Neural progenitor cell (in vitro differentiated cells): ENCODE measurements at places on chromosomes 12 and 14. TPM values are rescaled to one million over a fixed set of nuclear protein-coding genes. Genes with fewer than 3 reads are reported as not detected.

RTN1 gene
- 7.7 and 18.6 TPM in 2 replicates for total RNA-seq

RBP5 gene
- total RNA-seq = not detected in 2 replicates

NXPH4 gene
- total RNA-seq = 0.28 TPM in 1 of 2 replicates, not detected in the other

SLC25A47 gene
- not detected in 2 replicates for total RNA-seq

CFAP54 gene
- 1.6 and 4.2 TPM in 2 replicates for total RNA-seq

SYNDIG1L gene
- total RNA-seq = 0.40 TPM in 1 of 2 replicates, not detected in the other
